ENCODE measurements at places on chromosomes 1 and 21.

DNA sequence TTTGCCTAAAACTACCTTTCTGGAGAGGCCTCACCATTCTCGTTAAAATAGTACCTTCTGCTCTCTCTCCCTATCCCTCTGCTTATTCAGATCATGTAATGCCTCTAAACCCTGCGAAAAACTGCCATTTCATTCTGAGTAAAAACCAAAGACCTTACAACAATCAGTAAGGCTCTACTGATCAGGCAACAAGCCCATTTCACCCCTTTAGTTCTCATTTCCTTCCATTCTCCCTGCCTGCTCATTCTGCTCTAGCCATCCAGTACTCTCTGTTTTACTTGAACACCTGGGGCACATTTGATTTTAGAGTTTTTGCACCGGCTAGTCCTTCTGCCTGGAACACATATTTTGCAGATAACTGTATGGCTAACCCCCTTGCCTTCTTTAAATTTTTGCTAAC, 187.8 kb downstream of the COQ8A start:
- DNase-seq: no peak

- no peak for DNase-seq
Observed at GRCh38 chr1:41272601-41273000, 30.5 kb upstream of the SCMH1 start.

GRCh38 chr1:186999506-186999905, 170.8 kb downstream of the PLA2G4A start:
- DNase-seq: no peak

GRCh38 chr1:153404768-153405167, 11.6 kb upstream of the S100A7A start:
- DNase-seq: peak; percentile 38

DNA sequence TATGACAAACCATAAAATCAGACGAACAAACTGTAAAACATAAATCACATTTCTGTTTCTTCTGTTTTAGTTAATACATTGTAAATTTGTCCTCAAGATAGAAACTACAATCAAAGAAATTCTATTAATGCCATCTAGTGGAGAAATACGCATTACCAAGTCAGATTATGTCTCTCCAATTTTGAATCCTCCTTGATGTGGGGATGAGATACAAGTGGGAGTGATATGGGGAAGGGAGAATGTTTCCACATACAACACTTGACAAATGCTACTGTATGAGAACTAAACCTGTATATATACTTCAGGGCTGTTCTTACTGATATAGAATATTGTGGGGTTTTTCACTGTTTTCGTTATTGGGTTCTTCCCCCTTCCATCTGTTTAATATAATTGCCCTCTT, 2.6 kb downstream of the HFM1 start:
- no peak for DNase-seq

DNA sequence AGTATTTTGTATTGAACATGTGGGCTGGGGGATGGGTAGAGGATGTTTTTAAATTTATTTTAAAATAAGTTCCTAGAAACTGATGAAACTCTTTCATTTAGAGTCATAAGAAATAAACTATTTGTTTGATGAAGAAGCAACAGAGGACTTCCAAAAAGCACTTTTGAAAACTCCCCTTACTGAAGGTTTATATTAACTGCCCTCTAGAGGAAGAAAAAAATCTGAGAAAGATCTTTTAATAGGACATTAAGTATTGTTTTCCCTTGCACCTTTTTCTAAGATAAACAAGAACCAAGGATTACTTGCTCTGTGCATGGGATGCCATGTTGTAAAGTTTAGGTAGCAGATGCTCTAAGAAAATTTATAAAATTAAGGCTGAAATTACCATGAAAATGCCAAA, 14.1 kb downstream of the DISP1 start:
- DNase-seq: no peak

DNA sequence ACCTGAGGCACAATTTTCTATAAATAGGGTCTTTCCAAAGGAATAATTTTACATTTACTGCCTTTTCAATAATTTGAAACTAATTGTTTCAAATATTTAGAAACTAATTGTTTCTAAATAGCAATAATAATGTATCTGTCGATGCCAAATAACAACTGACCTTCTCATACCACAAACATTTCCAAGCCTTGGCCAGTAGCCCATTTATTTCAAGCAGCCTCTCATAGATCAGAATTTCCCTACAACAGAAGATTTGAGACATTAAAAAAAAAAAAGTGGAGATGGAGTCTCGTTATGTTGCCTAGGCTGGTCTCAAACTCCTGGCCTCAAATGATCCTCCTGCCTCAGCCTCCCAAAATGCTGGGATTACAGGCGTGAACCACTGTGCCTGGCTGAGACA, 2.1 kb upstream of the GFI1 start:
- DNase-seq: no peak

GRCh38 chr1:94988356-94988755, 61.4 kb upstream of the CNN3 start:
- no peak for DNase-seq

- DNase-seq: no peak
Observed at GRCh38 chr1:111045033-111045722, 81.5 kb upstream of the LRIF1 start.

DNA sequence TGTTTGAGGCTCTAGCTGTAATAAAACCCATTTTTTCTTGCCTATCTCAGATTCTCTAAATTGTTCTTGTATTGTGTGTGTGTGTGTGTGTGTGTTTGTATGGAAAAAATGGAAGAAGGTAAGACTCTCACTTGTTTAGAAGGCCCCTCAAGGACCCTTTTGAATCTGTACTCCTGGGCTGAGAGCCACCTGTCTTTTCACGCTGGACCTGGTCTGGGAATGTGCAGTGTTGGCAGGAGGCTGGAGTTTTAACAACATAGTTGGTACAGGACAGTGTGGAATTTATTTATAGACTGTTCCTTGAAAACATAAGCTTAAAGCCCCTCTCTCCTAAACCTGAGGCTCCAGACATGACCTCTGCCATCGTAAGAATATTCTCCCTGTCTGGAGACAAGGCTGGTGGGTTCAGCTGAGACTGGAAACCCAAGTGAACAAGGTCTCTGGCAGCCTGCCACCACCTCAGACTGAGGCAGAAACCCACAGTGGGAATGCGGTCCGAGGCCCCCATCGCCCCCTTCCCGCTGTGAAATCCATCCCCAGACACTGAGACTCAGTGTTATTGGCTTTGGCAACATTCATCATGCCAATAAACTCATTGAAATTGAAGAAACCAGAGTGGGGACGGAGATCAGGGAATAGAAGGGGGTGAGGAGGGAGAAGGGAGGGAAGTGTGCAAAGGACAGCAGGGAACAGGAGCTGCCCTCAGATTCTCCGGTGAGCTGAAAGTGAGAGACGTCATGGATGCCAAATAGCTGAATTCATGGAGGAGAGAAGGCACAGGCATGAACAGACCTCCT, 24.6 kb upstream of the PLXNA2 start:
- DNase-seq: no peak

DNA sequence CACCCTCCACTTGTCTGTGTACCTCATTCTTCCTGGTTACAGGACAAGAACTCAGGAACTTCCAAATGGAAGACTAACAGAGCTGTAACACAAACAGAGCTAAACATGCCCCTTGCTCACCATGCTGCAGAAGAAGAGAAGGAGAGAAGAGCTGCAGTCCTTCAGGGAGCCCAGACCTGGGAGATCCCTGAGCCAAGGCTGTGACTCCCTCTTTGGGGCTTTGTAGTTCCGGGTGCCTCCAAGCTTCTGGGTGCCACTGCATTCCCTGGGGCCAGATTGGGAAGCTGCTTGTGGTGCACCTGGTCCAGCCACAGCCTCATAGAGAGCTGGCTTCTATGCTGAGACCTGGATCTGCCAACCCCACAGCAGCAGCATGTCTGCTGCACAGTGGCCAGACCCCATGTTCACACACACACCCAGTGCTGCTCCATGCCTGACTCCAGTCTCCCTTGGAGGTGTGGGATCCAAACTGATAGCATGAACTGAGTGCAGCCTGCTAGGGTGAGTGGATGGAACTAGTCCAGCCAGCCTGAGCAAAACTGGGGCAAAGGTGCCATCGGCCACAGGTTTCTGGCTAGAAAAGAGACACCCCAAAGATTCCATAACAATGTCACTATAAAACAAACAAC, 263.0 kb upstream of the NRIP1 start:
- DNase-seq: no peak

DNA sequence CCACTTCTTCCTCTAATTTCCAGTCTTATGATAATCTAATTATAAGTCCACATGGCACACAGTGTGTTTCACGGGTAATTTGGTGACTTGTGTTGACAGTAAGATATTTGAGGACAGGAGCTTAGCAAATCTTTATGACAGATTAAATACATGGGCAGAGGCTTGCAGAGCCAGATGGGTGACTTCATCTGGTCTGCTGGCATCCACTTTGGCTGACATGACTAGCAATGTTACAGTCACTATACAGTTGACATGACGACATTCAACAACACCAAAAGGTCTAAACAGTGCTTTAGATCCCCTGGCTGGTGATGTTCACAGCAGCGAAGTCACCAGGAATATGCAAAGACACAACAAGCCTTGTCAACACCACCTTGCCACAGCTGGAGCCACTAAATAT, 147.2 kb downstream of the ETS2 start:
- no peak for DNase-seq

DNA sequence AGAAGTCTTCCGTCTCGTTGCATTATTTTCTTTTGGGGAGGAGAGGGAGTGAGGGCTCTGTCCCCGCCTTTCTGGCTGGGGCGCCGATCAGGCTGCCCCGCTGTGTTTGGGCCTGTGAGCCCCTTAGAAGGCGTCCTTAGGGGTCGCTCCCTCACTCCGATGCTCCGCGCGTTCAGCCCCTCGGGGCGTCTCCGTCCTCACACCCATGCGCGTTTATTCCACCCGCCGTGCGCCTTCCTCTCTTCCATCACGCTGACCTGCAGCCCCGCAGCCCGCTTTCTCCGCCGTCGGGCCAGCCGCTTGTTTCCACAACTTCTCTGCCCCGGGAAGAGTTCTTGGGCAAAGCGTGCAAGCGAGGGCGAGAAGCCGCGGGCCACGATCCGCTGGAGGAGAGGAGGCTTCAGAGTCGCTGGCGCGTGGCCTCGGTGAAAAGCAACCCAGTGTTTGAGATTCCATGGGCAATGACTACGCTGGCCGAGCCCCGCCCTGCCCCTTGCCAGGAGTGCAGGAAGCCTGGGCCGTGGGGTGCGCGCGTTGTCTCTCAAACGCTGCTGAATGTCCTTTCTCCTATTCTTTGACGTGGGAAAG, 27.7 kb downstream of the TRIM11 start:
- no peak for DNase-seq

DNA sequence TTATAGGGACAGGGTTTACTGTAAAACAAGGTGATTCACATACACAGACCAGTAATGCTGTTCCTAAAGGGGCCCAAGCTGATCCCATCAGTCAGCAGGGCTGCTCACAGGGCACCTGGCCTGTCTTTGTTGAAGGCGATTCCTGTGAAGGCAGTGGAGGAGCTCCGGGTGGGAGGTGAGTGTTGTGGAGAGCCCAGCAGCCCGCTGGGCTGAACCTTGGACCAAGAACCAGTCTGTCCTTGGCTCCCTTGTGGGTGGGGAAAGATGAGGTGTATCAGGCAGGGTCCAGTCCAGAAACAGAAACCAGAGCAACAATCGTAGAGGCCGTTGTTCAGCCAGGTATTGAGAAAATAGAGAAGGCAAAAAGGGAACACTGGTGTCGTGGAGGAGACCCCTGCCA, 12.5 kb downstream of the PDXK start:
- no peak for DNase-seq

DNA sequence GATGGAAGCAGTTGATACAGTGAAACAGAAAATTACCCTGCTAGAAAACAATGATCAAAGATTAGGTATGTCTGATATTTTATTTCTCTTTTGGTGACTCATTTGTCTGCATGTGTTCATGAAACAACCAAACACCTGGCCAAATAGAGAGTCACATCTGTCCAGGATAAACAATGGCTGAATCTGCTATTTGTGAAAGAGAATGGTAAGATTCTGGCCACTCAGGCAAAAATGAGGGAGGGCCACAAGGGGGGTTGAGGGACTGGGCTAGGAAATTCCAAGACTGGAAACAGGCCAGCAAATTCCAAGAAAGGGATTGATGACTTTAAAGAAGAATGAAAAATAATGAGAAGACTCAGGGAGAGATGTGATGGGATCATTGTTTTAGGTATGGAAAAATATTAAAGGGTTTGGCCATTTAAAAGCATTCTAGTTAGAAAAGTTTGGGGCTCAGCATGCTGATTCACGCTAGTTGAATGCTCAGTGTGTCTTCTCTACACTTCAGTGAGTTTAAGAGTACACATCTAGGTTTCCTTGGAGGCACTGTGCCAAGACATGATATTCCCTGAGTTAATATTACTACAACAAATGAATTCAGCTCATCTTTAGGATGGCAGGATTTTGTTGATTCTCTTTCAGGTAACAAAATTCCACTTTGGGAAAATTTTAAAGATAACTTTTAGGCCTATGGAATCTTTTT, 44.9 kb downstream of the TRAF5 start:
- no peak for DNase-seq

DNA sequence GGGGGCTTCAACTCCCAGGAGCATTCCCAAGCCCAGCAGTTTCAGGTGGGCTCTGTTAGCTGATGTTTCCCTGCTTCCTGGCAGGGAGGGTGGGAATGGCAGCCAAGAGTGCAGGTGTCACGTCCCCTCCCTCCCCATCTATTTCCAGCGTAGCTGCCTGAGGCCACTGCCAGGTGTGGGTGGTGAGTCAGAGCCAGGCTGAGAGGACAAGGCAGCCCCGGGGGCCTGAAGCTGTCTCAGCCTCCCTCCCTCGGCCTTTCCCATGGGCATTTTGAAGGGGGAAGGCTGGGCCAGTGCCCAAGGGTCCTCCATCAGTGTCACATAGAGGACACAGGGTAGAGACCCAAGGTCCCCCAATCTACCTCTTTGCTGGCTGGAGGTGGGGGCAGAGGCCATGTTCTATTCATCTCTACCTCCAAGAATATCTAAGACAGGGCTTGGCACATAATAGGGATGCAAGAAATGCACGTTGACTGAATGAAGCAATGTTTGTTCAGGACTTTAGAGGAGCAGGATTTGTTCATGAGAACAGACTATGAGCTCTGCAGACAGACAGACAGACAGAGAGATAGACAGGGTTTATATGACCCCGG, 34.4 kb upstream of the ID3 start:
- DNase-seq: no peak

DNA sequence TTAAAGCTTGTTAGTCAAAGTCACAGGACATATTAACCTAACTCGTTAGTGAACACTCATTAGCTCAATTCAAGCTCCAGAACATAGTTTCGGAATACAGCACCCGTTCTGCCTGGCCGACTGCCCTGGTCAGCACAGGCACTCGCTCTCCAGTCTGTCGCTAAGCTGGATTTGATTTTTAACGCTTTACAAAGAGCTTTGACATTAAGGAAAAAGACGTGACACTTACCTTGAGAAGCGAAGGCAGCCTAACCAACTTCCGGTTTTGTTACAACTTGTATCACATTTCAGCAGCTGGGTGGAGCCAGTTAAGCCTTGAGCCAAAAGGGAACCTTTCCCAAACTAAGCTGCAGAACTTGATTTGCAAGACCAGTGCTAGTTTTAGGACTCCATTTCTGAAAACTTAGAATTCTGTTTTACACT, at the start of gene FRRS1:
Gene FRRS1 (minus strand): TSS at position 258 of the 423 bp plus-strand sequence. CDS start 17,867 bp downstream, outside the sequence.
- DNase-seq: peak; percentile 52

Data from CD4-positive, alpha-beta T cell treated with Interleukin-4 for 4 hours (primary cell).